ENCODE measurements at places on chromosomes 16 and 17.

- no peak for DNase-seq
These were observed 356.9 kb downstream of the C16orf95 start for GRCh38 chr16:86960266-86960665.

- DNase-seq = no peak
These were observed 70.7 kb downstream of the TEX14 start for GRCh38 chr17:58621174-58621573.

DNA sequence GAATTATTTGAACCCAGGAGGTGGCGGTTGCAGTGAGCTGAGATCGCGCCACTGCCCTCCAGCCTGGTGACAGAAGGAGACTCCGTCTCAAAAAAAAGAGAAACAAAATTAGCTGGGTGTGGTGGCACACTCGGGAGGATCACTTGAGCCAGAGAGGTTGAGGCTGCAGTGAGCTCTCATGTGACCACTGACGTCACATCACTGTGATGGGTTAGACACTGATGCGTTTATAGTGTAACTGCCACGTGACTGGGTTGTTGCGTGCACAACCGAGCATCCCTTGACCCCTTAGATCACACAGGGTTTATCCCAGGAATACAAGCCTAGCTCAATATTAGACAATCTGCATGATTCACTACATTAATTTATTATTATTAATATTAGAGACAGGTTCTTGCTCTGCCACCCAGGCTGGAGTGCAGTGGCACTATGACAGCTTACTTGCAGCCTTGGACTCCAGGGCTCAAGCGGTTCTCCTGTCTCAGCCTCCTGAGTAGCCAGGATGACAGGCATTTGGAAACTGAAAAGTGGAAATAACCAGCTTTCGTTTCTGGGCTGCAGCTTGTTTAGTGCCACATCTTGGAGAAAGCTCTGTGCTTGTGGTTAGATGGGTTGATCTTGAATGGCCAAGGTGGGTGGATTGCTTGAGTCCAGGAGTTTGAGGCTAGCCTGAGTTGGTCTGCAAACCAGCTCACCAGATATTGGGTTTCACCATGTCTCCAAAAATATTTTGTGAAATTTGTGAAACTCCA, 26.4 kb upstream of the ABR start:
- no peak for DNase-seq

DNA sequence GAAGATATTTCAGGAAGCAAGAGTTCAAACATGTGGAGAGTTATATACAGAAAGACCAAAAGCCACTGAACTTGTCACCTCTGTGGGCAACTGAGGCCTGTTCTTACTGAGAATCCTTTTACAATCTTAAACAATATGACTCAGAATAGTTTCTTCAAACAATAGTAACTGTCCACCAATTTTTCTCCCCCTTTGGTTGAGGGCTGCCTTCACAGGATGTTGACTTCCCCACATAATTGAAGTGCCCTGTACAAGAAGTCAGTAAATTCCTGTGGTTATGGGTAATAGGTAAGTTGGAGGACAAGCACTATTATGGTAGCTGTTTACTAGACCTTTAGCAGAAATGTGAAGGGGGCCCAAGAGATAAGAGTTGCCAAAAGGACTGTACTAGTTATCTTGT, 215.8 kb downstream of the CDH8 start:
- DNase-seq = no peak

GRCh38 chr16:71489122-71489521, at the start of gene ZNF19:
ZNF19 (minus strand) TSS chr16:71489324; CDS start chr16:71482114, 7,210 bp downstream.
- DNase-seq = no peak

GRCh38 chr16:71917900-71918299, 22.6 kb downstream of the IST1 start:
- no peak for DNase-seq

GRCh38 chr16:48734220-48734619, 124.2 kb upstream of the N4BP1 start:
- DNase-seq = no peak

GRCh38 chr16:69927056-69927757, 23.9 kb upstream of the CLEC18A start:
- no peak for DNase-seq

DNA sequence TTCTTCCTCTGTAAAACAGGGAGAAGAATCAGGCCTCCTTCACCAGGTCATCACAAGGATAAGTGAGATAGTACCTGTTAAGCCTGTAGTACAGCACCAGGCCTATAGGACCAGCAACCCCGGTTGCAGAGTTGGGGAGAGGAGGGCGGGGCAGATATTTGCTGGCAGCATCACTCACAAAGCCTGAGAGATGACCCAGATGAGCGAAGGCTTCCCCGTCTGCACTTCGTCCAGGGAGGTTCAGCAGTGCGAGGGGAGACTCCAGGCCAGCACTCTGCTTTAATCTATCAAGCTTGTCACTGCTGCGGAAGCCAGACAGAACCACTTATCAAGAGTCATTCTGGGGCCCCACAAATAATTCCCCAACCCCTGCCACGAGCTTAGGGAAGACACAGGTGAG, 15.8 kb upstream of the RBBP6 start:
- no peak for DNase-seq

GRCh38 chr16:31219154-31219741, 2.3 kb upstream of the PYDC1 start:
- no peak for DNase-seq

DNA sequence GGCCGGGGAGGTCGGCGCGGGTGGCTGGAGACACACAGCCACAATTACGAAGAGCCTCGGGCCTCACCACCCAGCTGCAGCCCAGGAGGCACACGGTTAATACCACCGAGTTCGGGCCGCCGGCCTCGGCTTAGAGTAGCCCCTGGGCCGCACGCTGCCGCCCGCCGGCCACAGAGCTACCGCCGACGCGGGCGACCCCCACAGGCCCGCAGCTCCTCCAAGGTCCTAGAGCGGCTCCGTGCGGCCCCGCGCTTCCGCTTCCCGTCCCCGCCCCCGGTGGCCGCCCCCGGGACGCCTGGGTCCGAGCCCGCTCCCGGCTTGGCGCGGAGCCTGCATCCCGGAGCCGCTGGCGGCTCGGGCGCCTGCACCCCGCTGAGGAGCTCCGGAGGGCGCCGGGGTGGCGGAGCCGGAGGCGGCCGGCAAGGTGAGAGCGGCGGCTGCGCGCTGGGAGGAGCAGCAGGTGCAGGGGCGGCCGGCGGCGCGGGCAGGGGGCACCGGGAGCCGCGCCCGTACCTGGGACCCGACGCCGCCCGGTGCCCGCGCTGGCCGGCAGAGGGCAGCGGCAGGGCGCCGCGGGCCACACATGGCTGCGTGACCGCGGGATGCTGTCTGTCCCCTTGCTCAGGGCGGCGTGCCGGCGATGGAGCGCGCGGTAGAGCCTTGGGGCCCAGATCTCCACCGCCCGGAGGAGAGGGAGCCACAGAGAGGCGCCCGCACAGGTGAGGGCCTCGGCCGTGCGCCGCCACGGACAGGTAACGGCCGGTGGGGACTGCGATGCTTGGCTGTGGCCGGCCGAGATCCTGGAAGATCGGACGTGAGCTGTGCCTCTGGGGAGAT, at the start of gene ZNF48:
TSS of gene ZNF48 (plus strand) at position 266 of the 837 bp plus-strand sequence. CDS start at position 641, 375 bp downstream.
- no peak for DNase-seq

DNA sequence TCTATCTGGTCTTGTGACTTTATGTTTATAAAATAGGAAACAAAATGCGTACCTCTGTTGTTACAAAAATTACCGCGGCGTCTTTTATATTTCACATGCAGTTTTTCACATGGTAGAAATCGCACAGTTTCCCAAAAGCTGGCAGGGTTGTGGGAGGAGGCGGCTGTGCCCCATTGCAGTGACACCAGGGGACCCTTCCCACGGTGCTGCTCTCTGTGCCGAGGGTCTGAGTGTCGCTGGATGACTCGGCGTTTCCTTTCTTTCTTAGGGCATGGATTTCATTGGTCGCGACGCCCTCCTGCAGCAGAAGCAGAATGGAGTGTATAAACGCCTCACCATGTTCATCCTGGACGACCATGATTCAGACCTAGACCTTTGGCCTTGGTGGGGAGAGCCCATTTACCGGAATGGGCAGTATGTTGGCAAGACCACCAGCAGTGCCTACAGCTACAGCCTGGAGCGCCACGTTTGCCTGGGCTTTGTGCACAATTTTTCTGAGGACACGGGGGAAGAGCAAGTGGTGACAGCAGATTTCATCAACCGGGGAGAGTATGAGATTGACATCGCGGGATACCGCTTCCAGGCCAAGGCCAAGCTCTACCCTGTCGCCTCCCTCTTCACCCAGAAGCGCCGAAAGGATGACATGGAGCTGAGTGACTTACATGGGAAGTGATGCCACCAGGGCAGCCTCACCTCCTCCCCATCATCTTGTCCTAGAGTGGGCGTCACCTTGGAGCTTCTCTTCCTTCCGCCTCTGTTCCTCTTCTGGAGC, 17.2 kb upstream of the CLEC18C start:
- DNase-seq = no peak

- no peak for DNase-seq
These were observed 17.4 kb upstream of the C1QTNF8 start for GRCh38 chr16:1113489-1113888.

DNA sequence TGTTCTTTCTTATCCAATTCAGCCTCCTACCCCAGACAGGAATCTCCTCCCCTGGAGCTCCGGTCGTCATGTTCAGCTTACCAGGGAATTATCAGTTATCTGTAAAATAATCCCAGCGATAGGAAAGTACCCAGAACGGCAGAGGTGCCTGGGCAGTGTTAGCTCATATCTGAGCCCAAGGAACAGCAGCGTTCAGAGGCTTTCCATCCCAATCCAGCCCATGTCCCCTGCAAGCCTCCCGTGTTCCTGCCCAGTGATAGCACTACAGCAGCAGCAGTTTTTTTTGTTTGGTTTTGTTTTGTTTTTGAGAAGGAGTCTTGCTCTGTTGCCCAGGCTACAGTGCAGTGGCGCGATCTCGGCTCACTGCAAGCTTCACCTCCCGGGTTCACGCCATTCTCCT, 158.2 kb downstream of the CMIP start:
- no peak for DNase-seq

DNA sequence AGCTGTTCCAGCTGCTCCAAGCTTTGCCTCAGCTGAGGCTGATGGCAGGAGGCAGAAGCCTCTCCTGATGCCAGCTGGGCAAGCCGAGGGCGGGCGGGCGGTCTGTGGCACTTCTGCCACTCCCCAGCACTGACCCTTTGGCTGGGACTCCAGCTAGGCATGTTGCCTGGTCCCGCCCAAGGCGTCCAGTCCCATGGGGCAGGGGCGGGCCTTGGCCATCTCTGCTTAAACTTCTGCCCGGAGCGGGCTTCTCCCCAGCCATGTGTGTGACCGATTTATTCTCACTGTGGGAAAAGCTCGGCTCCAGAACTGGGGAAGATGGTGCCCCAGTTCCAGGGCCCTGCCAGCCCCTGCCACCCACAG, 349.1 kb downstream of the SEC14L1 start:
- no peak for DNase-seq

DNA sequence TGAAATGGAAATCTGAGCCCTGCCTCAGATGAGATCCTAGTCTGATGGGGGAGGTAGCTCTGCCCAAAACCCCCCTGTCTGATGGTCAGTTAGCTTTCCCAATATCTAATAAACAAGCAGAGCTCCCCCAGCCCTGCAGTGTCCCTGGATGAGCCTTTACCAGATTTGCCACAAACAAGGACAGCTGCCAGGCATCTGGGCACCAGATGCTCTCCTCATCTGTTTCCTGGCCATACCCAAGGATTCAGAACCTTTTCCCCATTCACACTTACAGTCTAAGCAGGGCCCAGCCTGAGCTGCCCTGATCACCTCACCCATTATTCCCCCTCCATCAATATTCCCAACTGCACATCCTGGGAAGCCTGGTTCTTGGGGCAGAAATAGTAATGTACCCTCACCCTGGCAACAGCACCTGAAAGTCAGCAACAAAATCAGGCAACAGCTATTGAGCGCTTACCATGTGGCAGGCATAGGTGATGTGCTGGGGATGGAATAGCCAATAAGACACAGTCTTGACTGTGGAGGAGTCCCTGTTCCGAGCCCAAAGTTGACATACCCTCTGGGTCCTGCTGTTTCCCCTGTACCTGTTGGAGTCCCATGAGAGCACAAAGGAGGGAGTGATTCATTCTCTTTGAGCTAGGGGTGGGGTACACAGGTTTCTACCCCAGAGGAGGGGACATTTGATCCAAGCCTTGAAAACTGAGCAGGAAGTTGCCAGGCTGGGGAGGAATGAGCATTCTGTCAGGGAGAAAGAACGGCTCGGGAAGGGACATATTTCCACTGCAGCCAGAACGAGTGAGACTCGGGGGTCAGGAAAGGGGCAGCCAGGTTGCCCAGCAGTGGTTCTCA, 147.4 kb downstream of the TMEM132E start:
- DNase-seq = no peak

Measured in activated naive CD8-positive, alpha-beta T cell treated with anti-CD3 and anti-CD28 coated beads, Interleukin-2, amount 50 U/mL, for 16 hours (primary cell).